HS-5 (cell line): ENCODE measurements at places on chromosomes 7 and 10.

GRCh38 chr7:67803789-67804188 is 807.2 kb downstream of the TYW1 start:
- no peak for DNase-seq

DNA sequence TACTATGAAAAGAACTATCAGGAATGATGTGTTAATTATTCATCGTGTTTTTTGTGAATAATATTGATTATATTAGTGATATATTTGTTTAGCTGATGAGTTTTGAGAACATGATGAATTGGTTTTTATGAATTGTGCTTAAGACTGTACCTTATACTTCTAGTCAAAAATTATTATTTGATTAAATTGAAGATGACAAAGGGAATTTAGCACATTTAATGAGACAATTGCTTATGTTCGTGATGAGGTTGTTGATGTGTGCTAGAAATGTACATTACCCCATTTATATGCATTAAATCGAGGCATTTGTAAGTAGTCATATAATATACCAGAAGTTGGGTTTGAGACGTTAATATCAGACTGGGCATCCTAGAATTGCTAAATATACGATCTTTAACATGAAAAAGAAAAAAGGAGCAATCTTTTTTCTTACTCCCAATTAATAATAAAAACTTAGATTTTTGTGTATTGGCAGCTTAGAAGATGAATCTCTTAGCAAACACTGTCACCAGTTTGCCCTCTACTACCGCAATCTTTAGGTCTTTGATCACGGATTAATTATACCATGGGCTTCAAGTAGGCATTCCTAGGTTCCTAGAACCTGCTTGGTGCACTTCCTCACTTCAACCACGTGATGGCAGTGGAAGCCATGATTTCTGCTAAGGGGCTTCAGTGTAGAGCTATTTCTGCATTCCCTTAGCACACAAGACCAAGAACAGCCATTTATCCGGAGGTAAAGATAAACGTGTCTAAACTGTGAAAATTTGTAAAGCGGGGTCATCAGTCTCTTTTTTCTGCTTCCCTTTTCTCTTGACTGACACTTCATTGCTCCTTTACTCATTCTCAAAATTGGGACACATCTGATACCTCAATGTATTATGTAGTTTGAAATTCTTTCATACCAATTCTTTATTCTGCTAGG is 1.6 kb downstream of the KLHDC10 start:
- DNase-seq: peak; percentile 59

- DNase-seq: no peak
These were observed 65.6 kb downstream of the SCRN1 start for GRCh38 chr7:29924006-29924405.

DNA sequence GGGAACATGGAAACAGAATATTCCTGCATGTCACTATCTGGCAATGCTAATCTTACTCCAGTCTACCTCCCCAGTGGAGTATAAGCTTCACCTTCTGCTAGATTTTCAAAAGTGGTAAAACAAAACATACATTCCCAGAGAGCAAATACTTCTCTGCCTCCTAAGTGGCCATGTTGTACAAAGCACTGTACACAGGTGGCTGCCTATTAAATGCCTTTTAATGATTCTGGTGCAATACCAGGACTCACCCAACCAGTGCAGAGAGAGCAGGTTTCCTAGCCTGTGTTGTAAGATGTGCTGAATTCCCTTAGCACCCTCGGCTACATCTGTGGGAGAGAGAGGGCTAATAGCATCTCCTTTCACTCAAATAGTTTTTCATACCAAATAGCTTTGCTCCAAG is 684.3 kb upstream of the NRP1 start:
- DNase-seq: no peak

DNA sequence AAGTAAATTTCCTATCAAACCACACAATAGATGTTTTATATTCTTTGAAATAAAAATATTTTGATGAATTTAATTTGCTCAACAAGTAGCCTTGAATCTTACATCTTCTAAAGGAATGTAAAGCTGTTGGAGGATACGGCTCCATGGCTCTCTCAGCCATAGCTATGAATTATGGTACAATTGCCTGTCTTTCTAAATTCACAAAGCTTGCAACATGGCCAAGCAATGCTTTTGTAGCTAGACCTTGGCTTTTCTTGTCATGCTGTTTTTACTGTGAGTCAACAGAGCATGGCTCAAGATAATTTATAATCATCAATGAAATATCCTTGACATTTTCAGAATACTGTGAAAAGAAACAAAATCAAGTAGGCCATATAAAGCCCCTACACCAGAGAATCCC is 286.7 kb downstream of the CACNA2D1 start:
- DNase-seq: no peak

- no peak for DNase-seq
These were observed 28.6 kb downstream of the SEC61A2 start for GRCh38 chr10:12158111-12158510.

- no peak for DNase-seq
These were observed 128.5 kb downstream of the WDR11 start for GRCh38 chr10:120979435-120980278.
